ENCODE measurements at places on chromosomes 6 and 20. TPM values are rescaled to one million over a fixed set of nuclear protein-coding genes. Genes with fewer than 3 reads are reported as not detected.

- DNase-seq = peak; percentile 61
These were observed 28.9 kb downstream of the VEGFA start for GRCh38 chr6:43798688-43799444.

GRCh38 chr6:148240461-148240840 is 102.2 kb upstream of the SASH1 start:
- DNase-seq = peak; percentile 46

DNA sequence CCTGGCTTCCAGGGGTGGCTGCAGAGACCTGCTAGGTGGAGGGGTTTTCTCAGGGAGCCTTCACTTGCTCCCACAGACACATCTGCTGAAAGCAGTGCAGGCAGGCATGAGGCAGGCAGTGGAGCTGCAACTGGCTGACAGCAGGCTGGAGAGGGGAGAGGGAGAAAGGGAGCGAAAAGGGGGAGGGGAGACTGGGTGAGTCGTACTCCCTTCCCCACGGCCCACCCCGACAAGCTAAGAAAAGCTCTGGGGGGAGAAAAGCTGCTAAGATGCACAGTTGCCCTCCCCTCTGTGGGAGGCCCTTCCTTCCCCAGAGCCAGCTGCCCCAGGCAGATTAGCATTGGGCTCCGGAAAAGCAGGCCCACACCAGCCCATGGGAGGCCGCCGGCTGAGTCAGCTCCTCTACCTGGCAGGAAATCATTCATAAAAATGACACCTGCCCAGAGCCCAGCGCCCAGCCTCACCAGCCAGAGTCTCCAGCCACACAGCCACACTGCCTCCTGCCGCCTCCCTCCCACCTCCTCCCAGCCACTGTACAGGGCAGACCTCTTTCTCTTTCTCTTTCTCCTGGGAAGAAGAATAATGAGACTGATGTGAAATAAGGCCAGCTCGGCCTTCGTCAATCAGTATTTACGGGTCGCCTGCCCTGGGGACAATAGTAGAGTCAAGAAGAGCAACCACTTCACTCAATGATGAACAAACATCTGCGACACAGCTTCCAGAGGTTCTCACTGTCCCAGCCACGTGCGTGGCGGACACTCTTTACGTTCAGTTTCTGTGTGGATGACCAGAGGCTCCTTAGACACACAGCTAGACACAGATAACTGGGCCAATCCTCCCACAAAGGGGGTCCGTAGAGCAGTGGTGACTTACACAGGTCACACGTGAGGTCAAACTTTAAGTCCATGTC is 7.7 kb upstream of the C20orf203 start:
- DNase-seq = no peak

DNA sequence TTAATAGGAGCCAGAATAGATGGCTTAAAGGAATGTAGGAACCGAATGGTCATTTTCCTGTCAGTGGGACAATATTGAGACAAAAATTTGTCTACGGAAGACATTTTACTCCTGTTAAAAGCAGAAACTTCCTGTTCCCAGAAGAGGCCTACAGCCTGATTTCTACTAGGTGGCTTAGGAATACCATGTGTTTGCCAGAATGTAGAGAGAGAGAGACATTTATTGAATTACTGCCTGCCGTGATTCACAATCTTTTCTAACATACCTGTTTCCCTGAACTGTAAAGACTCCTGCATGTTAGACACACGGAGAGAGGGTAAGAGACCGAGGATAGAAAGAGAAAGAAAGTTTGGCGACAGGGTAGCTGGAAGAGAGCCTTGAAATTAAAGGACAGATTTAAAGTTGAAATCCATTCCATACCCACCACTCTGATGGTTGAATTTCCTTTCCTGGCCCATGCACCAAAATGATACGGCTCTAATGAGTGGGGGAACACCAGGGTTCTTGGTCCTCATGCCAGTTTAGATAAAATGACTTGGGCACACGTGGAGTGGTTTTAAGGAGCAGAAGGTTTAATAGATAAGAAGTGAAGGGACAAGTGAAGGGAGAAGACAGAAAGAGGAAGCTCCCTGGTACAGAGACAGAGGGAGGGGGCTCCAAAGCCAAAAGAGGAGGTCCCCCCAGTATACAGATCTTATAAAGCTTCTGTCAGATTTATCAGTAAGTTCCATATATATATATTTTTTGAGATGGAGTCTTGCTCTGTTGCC is 22.5 kb downstream of the NCOA3 start:
- DNase-seq = no peak

DNA sequence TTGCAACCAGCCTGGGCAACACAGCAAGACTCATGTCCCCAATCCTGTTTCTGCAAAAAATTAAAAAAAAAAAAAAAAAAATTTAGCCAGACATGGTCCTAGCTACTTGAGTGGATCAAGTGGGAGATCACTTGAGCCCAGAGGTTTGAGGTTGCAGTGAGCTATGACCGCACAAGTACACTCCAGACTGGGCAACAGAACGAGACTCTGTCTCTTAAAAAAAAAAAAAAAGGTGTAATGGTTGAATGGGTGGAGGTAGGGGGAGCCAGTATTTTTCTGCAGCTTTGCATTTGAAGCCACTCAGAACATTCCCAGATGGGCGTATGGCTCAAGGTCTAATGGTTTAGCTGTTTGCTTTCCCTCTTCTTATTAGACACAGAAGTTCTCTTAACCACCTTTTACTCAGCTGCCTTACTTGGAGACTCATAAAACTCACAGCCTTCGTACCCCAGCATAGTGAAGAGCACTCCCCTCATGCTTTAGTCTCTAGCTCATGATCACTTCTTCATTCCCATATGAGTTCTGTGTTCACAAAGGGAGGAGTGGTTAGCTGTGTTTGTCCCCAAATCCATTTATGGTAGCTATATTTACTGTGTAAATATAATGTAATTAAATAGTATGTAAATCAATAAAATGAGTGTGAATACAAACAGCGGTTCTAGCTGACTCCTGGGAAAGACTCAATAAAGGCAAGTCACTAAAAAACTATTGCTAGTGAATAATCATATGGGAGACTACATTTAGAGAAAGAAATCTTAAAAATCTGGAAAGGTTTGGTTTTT is 9.0 kb downstream of the FKBP1A start:
- DNase-seq = no peak

GRCh38 chr6:98946266-98946878 is 1.4 kb downstream of the FBXL4 start:
- DNase-seq = no peak

DNA sequence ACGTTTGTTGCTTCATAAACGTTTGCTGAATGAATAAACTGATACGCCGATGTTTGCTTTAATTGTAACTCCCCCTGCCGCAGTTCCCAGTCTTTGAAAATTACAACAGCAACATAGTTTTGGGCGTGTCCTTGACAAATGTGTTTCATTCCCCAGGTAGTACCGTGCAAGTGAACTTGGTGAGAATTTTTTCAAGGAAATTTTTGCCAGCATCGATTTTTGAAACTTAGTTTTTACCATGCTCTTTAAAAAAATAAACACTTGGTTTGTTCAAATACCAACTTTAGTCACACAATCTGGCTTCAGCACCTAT is 60.1 kb downstream of the FAM217A start:
- DNase-seq = no peak

GRCh38 chr6:126698732-126699240 is 358.9 kb downstream of the CENPW start:
- DNase-seq = no peak

DNA sequence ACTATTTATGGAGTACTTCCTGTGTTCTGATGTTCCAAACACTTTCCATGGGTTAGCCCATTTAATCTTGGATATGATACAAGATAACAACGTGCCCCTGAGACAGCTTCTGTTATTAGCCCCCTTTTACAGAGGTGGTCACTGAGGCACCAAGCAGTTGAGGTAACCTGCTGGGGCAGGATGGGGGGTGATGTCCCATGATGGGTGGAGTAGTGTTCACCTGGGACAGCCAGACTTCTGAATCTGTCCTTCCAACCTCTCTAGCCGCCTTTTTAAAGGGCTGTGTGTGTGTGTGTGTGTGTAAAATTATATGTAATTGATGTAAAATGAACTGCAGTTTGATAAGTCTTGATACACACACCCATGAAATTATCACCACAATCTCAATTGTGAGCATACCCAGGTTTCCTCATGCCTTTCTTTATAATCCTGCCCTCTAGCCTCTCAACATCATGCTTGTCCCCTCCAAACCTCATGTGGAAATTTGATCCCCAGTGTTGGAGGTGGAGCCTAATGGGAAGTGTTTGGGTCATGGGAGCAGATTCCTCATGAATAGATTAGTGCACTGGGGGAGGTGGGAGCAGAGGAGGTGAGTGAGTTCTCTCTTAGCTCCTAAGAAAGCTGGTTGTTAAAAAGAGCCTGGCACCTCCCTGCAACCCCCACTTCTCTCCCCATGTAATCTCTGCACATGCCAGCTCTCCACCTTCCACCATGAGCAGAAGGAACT is 39.2 kb downstream of the PLAGL2 start:
- DNase-seq = no peak

DNA sequence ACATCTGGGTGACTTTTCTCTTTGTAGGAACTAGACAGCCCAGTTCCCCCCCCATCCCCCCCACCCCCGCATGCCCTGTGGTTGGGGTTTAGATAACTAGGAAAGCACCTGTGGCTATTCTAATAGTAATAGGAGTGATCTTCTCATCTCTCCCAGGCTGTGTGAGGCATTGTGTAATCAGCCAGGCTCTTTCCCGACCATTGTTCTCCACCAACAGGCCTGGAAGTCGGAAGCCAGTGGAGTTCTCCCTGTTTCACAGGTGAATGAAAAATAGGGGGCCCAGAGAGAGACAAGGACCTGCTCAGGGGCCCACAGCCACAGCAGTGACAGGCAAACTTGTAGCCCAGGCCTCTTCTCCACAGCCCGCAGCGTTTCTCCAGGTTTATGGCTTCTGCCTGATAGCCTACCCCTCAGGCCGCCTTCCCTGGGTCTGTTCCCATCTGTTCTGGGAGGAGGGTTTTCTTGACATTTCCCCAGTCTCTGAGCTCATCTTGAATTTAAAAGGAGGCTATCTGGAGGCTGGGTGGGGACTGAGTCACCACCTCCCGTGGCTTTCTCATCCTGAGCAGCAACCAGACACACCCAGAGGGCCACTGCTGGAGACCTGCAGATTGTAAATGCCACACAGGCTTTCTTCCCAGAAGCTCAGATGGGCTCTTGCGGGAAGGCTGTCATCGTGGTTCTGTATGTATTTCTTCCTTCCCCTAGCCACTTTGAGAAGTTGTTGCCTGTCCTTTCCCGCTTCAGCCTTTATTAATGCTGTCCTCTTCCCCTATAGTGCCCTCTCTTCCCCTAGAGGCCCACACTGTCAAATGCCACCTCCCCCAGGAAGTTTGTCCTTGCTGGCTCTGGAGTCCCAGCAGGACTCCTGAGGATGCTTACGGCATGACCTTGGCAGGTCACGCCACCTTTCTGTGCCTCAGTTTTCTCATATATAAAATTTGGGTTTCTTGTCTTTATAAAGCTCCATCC is 75.9 kb upstream of the MYL9 start:
- peak; percentile 72 for DNase-seq

- no peak for DNase-seq
These were observed 42.8 kb upstream of the ID1 start for GRCh38 chr20:31562241-31562640.

DNA sequence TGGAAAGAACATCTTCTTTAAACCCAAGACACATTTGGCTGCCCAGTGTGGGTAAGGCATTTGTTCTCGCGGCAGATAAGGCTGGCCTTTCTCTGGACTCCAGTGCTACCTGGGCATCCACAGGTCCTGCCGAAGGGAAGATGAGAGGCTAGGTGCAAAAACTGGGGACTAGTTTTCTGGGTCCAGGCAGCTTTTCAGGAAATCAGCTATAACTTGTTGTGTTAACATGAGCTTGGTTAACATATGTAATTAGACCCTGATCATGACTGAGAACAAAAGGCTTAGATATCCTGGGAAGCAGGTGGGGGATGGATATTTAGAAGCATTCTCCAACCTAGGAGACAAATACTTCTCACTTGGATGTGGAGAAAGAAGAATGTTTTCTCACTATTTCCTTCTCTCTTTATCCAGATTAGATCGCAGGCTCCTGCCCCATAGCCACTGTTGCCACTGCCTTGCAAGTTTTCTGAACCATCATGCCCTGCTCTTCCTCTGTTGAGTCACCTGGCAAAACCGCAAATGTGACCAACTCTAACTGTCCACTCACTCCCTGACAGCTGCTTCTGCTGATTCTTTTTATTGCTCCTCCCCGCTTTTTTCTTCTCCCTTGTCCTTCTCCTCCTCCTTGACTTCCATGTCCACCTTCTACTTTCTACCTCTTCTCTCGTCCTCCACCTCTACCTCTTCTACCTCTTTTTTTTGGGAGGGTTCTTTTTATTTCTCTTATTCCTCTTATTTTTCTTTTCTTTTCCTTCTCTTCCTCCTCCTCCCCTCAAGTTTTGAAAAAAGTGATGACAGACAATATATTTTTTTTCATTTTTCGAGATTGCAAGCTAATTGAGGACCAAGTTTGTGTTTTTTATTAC is 258.1 kb downstream of the UTRN start:
- DNase-seq = no peak

- DNase-seq = no peak
These were observed 7.4 kb downstream of the ECT2L start for GRCh38 chr6:138803331-138803730.

GRCh38 chr20:50534567-50534966 is 24.4 kb downstream of the PTPN1 start:
- DNase-seq = no peak

GRCh38 chr20:63008541-63009044 is 1.8 kb upstream of the BHLHE23 start:
- no peak for DNase-seq

GRCh38 chr6:83518816-83519480 is 6.6 kb downstream of the PRSS35 start:
- DNase-seq = no peak

DNA sequence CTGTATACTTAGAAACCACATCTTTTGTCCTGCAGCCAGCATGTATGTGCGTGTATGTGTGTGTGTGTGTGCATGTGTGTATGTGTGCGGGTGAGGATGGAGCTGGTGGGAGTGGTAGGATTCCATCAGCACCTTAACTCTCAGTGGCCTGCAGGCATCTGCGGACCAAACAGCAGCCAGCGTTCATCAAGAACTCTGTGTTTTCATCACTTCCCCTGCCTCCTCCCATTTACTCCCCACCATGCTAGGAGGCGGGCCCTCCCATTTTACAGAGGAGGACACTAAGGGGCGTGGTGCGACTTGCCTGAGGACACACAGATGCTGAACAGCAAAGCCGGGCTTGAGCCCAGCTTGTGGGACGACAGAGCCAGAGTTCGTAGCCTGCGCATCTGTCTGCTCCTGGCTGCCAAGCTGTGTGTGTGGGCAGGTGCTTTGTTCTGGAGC is 8.9 kb downstream of the VSTM2L start:
- peak; percentile 49 for DNase-seq

- DNase-seq = no peak
These were observed 22.0 kb downstream of the PTPN1 start for GRCh38 chr20:50532221-50532620.

Gene CDH26
- 1.4 TPM for total RNA-seq

Gene ADGRF4
- total RNA-seq = 0.06 TPM

Gene HTR1B
- not detected for total RNA-seq

Gene HLA-DQA2
- total RNA-seq = 1.1 TPM
